ENCODE measurements at places on chromosomes 4 and X.

DNA sequence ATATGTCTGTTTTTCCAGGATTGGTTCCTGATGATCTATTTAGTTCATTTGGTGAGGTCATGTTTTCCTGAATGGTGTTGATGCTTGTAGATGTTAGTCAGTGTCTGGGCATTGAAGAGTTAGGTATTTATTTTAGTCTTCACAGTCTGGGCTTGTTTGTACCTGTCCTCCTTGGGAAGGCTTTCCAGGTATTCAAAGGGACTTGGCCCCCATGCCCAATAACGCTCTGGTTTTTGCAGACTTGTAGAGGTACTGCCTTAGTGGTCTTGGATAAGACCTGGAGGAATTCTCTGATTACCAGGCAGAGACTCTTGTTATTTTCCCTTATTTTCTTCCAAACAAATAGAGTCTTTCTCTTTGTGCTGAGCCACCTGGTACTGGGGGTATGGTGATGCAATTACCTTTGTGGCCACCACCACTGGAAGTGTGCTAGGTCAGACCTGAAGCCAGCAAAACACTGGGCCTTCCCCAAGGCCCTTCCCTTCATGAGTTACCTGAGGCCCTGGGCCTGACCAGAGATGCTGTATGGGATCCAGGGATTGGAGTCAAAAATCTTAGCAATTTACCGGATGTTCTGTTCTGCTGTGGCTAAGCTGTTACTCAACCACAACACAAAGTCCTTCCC is 63.3 kb upstream of the RXFP1 start:
- DNase-seq, result no peak

GRCh38 chr4:159296061-159296460 is 193.2 kb downstream of the RAPGEF2 start:
- no peak for DNase-seq

- no peak for DNase-seq
Measured at GRCh38 chr4:37393889-37394288, 149.3 kb downstream of the NWD2 start.

- DNase-seq, result no peak
Measured at GRCh38 chr4:26839534-26839951, 21.1 kb upstream of the STIM2 start.

GRCh38 chrX:15269120-15269519 is 763 bp downstream of the ASB9 start:
- no peak for DNase-seq

DNA sequence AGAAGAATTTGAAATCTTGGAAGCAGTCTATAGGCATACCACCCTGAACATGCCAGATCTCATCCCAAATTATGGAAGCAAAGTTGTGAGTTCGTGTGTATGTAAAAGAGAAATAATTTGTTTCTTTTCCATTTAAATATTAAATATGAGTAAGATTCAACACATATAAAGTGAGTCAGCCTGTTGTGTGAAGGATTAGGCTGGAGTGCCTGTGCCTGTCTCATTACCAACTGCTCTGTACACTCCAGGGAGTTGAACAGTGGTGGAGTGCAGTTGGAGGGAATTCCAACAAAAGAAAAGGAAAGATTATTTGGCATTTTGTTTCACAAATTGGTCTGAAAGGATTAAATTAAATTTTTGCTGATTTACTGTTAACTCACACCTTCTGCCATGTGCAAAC is 435.6 kb downstream of the FAT4 start:
- no peak for DNase-seq

DNA sequence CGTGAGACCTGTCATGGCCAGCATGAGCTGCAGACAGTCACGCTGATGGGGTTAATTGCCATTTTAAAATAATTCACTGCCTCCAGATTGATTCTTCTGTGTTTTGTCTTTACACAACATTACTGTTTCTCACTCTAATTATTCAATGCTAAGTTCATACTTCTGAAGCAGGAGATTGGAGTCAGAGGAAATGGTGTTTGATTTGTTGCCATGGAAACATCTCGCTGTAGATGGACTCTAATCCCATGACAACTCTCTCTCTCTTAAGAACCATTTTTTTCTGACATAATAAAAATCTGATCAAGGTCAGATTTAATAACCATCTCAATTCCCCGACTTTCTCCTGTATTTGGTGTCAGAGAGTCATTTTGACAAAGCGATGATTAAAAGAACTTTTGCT is 209.0 kb downstream of the IDS start:
- DNase-seq, result no peak

DNA sequence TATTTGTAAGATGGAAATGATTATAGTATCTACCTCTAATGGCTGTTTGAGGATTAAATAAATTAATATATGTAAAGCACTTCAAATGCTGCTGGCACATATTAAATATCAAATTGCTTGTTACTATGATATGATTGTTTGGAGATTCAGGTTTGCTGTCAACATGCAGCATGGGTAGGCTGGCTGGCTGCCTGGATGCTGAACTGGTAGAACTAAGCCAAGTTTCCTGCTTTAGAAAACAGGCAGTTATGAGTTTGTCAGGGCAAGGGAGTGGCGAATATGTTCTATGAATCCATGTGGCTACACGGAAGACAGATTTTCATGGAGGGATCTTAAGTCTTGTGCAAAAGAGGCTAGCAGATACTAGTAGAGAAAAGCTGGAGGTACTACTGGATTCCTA is 239.6 kb downstream of the GBA3 start:
- no peak for DNase-seq

DNA sequence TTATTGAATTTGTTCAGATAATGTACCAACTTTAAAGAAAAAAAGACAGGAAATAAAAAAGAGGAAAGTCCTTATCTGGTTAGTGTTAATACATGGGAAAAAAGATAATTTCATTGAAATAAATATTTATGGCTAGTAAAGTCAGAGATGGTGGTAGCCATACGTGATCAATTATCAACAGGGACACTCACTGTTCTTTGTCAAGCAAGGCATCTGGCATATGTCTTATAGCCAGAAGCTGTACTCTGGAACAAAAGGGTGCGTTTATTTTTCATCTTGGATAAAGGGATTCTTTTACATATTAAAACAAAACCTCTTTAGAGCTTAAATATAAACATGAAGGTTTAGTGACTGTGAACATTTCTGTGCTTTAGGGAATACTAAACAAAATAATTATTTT is 26.7 kb downstream of the HDX start:
- DNase-seq, result no peak
